Mucosa of gallbladder (tissue), 1 donor: ENCODE measurements at places on chromosomes 7 and 10.
A peak's percentile ranks its signal among the peaks of the same experiment; 100 is the strongest.

DNA sequence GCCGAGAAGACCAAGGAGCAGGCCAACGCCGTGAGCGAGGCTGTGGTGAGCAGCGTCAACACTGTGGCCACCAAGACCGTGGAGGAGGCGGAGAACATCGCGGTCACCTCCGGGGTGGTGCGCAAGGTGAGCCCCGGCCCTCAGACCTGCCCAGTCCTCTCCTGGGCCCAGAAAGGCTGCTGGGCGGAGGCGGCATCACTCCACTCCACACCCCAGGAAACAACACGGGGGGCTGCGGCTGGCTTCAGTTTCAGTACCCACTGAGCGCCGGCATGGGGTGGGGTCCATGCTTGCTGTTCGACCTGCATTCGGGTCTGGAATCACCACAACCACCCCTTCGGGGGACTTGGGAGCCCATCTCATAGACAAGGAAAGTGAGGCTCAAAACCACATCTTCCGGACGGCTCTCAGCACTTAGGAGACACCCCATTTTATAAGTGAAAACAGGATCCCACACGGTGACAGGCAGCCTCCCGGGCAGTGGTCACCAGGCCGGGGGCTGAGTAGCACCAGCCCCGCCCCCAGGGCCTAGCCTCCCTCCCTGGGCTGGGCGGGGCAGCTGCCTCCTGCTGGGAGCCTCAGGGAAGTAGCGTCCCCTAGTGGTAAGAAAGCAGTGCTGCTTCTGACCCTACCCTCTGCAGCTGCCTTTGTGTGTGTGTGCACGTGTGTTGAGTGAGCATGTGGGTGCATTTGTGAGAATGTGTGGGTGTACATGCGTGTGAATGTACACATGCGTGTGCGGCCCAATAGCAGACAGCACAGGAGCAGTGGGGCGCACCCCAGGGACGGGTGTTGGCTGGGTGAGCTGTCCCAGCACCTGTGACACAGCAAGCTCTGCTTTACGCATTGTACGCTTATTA is 1.8 kb downstream of the SNCG start:
- no peak for DNase-seq

GRCh38 chr7:34019301-34019790 is 114.0 kb downstream of the BMPER start:
- DNase-seq, result no peak

DNA sequence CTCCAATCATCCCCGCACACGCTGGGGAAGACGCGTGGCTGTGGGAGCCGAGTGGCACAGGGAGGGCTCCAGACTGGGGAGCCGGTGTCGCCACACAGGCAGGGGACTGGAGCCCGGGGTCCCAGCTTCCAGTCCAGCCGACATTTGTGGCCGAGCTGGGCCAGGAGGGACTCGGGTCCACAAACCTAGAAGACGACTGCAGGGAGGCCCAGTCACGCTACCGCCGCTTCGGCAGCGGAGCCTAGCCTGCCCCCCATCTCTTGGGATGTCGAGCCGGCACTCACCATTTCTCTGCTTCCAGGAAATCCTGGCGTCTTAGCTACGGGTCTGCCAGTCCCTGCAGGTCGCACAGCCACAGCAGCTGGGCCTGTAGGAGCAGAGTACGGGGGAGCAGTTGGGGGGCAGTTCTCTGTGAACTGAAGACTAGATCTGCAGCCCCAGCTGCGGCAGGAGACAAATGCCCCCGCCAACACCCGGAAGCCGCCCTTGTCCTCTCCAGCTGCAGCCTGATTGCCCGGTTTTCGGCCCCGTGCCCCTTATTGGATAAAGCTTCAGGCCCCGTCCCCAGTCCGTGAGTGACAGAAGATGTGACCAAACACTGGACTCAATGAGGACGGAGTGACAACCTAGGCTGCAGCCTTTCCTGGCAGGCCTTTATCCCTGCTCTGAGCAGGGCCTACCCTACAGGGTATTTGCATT is 270.7 kb downstream of the ZNF33B start:
- peak; percentile 92 for DNase-seq

DNA sequence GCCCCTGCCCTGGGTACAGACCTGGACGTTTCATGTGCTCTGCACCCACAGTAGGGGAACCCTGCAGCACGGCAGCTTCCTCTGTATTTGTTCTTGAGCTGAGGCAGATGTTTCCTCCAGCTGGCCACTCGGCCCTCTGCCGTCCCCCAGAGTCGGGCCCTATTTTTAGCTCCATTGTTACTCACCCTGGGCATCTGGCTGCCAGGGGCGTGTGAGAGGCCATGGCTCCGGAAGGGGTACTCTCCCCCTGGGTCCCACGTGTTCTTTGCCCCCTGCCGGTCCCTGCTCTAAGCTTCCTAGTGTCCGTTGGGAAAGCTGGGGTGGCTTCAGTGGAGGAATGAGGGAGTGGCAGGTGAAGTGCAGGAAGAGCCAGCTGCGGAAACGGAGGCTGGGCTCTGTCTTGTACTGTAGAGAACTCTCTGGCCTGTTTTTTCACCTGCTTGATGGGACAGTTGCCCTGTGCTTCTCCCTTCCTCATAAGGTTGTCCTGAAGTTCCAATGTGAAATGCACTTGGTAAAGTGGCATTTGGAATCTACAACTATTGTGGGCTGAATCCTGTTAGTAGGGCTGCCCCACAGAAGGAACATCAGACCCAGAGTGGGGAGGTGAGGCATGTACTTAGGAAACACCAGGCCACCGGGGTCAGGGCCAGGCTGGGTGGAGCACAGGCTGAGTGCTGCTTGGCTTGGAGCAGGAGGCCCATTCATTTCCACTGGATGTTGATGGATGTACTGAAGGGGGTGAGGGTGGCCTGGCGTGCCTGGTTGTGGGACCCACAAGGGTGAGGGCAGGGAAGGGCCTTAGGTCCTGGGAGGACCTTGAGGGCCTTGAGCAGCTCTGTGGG is 30.6 kb downstream of the PALD1 start:
- DNase-seq, result peak; percentile 48

DNA sequence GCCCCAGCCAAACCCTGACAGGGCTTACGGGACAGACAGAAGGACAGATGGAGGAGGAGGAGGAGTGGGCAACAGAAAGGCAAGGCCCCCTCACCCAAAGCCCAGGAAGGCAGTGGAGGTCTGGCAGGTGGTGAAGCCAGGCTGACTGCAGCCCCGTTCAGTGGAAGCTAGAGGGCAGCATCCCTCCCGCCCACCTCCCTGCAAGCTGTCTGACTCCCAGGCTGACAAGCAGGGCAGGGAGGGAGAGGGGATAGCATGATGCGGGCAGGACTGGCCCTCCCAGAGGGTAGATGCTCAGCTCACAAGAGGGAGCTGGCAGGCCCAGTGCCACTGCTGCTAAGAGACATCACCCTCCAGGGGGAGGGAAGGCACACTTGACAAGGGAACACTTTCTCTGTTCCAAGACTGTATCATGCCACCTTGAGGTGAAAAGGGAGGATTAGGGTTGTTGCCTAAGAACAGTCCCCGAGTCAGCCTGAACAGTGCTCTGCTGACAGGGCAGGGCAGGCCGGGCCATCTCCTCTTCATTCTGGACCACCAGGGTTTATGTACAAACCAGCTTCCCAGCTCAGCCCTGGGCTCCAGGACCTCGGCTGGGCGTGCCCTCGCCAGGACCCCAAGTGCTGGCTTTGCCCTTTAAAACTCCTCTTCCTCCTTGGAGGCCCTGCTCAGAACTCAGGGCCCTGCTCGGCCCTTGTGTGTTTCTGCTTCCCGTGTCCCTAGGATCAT is 61.8 kb downstream of the RASGEF1A start:
- DNase-seq, result no peak

DNA sequence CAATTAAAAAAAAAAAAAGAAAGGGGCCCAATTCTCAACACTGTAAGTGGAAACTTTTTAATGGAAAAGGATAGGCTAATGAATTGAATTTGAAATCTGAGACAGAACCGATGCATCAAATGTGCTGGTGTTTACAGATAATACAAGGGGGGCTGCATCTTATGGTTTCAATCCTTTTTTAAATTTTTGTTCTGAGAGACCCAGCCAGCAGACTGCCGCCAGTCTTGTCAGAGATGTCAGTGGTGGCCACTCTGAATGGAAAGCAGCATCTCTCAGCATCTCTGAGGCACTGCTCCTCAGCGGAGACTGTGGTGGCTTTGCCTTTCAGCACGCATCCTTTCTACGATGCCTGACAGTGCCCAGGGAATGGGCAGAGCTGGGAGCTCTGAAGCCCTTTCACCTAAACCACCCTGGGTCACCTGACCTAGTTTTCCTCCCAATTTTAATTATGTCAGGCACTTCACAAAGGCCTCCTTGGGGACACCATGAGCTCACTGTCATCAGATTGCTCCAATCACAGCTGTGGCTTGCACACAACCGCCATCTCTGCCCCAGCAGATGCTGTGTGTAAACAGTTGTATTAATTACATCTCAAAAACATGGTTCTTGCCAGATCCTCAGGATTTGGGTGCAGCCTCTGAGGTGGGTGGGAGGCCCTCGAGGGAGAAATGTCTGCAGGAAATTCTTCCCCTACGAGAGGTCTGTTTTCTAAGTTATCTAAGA is 81.2 kb downstream of the EGFR start:
- DNase-seq, result no peak
